H4 (cell line): ENCODE measurements at places on chromosomes 5 and 9.
A peak's percentile ranks its signal among the peaks of the same experiment; 100 is the strongest.

DNA sequence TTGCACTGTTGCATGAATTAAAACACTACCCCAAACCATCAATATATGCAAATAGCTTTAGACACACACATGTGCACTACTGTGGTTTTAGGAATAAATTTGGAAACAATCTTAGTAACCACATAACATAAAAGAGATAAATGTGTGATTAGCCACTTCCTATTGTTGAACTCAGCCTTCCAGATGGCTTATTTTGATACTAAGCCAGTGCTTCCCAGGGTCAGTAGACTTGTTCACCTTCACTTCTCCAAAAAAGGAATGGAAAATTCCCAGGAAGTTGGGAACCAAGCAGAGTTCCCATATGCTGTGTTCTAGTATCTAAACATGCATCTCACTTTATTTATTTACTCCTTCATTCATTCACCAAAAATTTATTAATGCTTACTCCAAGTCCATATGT is 47.8 kb downstream of the SVEP1 start:
- DNase-seq, result peak; percentile 26

DNA sequence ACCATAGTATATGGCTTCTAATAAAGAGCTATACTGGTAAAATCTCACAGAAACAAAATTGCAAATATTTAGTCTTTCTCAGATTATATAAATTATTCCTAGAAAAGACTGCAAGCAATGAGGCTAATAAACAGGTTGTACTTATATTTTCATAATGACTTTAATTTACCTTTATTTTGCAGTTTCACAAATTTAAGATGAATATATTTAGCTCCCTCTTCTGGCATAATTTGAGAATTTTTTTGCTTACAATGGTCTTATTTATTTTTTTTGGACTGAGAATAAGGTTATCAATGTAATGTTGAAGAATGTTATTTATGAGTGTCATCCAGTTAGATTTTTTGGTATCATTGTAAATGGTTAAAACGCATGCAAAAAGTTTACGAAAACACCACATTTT is 56.7 kb downstream of the PIK3R1 start:
- DNase-seq, result no peak

DNA sequence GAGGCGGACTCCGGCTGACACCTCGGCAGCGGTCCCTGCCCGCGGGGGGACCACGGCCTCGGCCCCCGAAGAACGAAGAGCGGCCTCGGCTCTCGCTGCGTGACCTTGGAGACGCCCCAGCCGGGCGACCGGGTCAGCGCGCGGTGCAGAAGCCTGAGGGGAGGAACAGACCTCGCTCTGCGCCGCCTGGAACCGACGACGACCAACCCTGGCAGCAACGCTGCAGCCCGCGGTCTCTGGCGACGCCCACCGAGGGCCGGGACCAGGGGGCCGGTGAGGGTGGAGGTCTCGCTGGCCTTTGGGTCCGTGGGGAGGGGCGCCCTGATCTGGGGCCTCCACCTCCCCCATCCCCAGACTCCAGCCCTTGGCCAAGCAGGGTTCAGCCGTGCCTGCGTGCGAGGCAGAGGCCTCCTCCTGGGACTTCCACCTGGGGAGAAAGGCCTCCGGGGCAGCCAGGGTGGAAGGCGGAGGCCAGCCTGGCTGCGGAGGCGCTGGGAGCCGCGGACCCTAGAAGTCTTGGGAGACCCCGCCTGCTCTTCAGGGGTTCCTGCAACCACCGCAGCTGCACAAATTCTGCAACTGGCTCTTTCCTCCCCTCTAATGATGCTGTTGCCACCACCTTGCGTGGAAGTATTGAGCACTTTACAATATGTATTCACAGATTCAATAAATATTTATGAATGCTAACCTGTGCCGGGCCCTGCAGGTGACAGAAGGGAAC is 44.3 kb upstream of the SLC12A7 start:
- DNase-seq, result no peak

DNA sequence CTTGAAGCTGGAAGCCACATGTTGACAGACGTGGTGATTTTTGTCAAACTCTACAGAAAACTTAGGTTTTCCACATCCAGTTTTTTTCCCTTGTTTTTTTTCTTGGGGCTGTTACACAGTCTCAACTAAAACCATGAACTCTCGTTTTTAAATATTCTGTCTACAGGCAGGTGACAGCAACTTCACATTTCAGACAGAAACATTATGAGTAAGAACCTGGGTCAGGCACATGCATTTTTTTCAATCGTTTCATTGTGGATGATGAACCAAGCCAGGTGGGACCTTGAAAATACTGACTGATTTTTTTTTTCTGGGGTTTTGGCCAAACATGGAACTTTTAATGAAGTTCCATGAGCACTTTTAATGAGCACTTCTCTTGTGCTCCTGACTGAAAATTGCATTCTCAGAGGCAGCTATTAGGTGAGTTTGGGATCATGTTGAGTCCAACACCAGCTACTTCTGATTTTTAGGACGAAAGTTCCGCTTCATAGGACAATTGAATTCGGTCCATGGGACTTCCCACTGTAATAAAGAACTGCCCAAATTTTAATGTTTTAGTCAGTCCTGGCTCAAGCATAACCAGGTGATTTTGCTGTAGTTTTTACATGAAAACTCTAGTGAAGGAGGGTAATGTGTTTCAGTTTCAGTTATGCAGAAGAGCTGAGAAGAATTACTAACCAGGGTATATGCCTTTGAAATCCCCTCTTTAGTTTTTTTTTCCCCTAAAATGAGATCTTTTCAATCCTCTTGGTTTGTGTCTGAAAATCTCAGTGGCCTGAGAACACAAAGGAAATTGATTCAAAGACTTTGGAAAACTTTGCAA is 93.2 kb upstream of the ADAMTS16 start:
- DNase-seq, result no peak

DNA sequence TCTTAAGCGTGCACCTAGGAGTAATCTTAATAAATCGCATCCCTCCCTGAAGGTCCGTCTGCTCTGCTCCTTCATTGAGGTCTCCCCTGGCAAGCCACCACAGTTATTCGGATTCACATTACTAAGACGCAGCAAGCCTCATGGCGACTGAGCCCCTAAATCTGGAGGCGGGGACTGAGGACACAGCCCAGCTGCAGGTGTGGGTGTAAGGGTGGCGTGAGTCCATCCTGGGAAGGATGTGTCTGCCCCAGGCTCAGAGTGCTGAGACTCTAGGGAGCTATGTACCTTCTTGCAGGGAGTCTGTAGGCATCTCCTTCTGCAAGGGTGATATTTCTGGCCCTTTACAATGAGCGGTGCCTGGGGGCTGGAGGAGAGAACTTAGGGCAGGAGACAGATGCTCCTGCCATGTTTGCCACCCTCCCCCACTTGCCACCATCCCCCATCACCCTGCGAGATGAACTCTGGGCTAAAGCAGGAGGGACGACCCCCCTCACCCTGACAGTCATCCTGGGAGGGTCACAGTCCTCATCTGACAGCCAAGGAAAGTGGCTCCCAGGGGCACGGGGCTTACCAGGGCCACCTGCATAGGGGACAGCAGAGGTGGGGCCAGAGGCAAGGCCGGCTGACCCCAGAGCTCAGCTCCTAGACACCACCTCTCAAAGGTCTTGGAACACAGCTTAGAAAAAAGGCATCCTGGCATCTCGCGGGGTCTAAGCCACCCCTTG is 76.4 kb upstream of the FCN1 start:
- no peak for DNase-seq

- no peak for DNase-seq
These were observed 324.8 kb downstream of the PRELID2 start for GRCh38 chr5:145510324-145510723.

DNA sequence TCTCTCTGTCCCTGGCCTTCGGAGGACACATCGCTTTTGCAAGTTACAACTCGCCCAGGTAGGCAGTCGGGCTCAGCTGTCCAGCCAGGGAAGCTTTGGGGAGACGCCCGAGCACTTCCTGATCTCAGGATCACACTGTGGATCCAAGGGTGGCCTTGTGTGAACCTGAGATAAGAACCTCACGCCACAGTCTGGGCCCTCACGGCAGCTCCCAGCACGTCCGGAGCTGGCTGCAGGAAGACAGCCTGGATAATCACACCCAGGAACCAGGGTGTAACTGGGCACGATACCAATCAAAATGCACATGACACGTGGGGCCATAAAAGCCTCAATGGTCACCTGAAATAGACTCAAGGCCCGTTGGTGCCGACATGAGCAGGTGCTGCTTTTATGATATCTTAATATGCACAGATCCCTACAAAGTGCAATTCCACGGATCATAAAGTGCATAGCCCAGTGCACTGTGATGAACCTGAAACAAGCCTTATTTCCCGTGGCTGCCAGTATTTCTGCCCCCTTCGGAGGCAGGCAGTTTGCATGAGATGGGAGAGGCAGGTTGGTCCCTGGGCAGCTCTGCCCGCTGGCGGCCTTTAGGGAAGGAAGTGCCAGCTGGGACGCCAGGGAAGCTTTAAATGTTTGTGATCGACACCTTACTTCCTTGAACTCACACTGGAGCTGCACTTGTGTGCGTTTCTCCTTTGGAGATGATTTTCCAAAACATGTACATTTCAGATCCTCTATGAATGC is 14.5 kb downstream of the SLC6A18 start:
- no peak for DNase-seq

DNA sequence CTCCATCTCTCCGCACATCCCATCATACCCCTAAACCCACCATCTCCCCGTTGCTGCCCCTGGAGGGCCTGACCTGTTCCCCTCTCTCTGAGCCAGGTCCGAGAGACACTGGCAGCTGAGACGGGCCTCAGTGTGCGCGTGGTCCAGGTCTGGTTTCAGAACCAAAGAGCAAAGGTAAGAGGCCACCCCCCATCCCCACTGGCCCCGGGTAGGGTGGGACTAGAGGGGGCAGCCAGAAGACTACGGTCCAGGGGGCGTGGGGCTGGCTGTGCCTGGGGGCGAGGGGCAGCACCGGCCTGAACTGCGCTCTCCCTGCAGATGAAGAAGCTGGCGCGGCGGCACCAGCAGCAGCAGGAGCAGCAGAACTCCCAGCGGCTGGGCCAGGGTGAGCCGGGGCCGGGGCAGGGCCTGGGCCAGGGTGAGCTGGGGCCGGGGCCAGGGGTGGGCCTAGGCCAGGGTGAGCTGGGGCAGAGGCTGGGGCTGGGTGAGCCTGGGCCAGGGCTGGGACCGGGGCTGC is 79.8 kb downstream of the LMX1B start:
- DNase-seq, result no peak

GRCh38 chr9:74500584-74500924 is 3.4 kb downstream of the RORB start:
- DNase-seq, result no peak

DNA sequence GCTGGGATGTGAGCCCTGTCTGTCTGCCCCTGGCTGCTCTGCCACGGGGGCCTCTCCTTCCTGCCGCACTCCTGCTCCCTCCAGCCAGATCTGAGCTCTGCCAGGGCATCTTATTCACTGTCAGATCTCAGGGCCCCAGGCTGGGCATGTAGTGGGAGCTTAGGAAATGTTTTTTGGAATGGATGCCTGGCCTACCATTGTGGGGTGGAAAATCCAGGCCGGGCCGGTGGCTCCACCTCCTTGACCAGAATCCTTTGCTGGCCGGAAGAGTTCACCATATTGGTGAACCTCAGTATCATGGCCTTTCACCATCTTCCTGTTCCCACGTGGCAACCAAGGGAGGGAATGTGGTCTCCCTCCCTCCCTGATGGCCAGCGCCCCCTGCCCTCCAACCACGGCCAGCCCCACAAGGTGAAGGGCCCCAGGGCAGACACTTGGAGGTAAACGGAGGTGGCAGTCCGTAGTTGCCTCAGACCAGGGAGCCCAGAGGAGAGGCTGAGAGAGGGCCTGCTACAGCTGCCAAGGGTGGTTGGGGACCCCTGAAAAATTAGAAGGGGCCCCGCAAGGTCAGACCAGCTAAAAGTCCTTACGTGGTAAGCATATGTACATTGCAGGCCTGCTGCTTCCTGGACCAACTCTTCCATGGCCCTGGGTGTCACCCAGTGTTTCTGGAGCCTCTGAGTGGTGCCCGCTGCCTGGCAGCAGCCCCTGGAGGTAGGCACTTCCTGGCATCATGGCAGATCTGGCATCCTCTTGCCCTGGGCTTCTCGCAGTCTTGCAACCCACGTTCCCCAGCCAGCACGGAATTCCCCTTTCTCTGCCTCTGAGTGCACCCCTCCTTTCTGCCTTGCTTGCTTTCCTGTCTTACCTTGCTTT is 153.3 kb downstream of the RGS3 start:
- no peak for DNase-seq

GRCh38 chr5:134649163-134649835 is 714 bp downstream of the SEC24A start:
- DNase-seq, result no peak

- DNase-seq, result peak; percentile 26
These were observed 676.5 kb downstream of the DMRTA1 start for GRCh38 chr9:23123048-23123632.

- DNase-seq, result no peak
These were observed 24.8 kb upstream of the ERAP2 start for GRCh38 chr5:96851312-96852062.

DNA sequence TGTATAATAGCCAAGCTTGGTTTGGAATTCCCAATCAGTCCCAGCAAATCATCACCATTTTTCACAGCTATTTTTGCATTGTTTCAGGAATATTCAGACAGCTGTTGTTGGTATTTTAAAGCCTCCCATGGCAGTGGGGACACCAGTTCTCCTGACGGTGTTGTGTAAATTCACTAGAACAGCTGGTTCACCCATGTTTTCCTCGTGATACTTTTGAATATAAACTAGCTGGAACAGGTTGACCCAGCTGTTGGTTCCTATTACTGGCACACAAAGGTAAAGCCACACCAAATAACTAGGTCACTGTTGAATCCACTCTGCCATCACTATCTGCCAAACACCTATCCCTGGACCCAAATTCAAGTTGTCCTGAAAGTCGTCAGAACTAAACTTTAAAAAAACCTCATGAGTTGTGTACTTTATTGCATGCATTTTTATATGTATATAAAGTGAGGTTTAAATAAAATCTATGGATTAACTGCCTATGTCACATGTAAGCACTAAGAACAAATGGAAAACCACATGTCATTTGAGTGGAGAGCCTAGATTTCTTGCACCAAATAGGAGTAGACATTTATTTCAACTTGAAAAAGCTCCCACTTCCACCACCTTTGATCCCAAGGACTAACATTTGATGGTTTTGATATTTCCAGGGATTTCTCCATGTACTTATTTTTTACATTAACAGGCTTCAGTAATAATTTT is 121.9 kb upstream of the PIK3R1 start:
- no peak for DNase-seq

- DNase-seq, result peak; percentile 51
These were observed 5.0 kb downstream of the GRXCR2 start for GRCh38 chr5:145867806-145868205.

GRCh38 chr9:21576331-21577189 is 94.4 kb upstream of the IFNE start:
- no peak for DNase-seq

DNA sequence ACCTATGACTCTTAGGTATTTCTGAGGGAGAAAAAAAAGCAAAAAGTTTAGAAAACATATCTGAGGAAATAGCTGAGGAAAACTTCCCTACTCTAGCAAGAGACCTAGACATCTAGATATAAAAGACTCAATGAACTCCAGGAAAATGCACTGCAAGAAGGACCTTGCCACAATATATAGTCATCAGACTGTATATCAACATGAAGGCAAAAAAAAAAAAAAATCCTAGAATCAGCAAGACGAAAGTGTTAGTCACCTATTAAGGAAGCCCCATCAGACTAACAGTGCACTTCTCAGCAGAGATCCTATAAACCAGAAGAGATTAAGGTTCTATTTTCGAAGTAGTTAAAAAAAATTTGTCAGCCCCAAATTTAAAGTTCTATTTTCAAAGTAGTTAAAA is 166.2 kb downstream of the TMEM38B start:
- DNase-seq, result no peak

GRCh38 chr5:164319161-164319560 is 813.7 kb downstream of the MAT2B start:
- no peak for DNase-seq

GRCh38 chr5:7759951-7760580 is 90.9 kb downstream of the CFAP90 start:
- DNase-seq, result no peak
